ENCODE measurements at places on chromosomes 3 and 15.

DNA sequence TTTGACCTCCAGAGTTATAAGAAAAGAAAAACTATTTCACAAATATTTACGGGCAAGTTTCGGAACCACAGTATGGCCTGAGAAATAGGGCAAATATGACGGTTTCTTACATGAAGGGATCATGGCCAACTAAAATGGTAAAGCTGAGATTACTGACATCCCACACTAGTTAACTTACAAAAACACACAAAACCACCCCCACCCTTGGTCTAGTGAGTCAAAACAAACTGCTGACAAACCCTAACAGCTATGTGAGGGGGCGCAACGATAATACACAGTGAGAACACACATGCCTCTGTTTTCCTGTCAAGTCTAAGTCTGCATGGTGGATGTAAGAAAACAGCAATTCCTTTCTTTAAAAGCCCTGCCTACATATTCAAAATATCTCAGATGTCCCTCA lies 32.3 kb downstream of the CBLB start:
- DNase-seq, result no peak

DNA sequence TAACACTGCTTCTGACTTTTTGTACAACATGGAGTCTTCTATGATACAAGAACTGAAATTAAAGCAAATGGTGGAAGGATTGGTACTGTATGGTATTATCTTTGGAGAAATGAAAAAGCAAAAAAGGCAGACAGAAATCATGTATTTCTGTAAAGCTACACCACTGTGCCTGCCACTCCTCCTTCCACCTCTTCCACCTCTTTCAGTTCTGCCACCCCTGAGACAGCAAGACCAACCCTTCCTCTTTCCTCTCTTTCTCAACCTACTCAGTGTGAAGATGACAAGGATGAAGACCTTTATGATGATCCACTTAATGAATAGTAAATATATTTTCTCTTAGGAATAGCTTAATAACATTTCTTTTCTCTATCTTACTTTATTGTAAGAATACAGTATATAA lies 57.0 kb downstream of the CD200 start:
- DNase-seq, result no peak

- DNase-seq, result no peak
These were observed 17.9 kb downstream of the STT3B start for GRCh38 chr3:31550452-31551251.

GRCh38 chr3:169448501-169448900 lies 215.0 kb downstream of the MECOM start:
- no peak for DNase-seq

GRCh38 chr15:77836121-77836692 lies 203.5 kb upstream of the LINGO1 start:
- DNase-seq, result no peak

- DNase-seq, result no peak
These were observed 344.7 kb downstream of the CHL1 start for GRCh38 chr3:541062-541801.

- no peak for DNase-seq
These were observed 50.4 kb upstream of the CASR start for GRCh38 chr3:122132949-122133540.

DNA sequence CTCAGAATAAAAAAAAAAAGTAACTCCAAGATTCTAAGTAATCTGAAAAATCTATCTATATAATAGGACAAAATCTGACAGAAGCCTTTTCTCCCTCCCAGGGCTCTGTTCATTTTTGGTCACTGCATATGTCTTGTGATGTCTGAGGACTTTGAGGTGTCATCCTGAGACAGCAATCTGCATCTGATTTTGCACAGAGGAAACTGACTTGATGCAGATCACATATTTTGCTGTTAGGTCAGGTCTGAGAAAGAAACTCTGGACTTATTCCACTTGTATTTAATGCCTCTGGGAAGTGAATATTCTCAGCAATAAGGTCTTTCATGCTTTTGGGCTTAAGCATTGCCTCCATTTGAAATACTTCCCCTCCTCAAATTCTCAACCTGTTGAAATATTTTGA lies 295.2 kb upstream of the THBS1 start:
- DNase-seq, result no peak

- no peak for DNase-seq
These were observed 110.2 kb upstream of the EPHA3 start for GRCh38 chr3:88997260-88997659.

DNA sequence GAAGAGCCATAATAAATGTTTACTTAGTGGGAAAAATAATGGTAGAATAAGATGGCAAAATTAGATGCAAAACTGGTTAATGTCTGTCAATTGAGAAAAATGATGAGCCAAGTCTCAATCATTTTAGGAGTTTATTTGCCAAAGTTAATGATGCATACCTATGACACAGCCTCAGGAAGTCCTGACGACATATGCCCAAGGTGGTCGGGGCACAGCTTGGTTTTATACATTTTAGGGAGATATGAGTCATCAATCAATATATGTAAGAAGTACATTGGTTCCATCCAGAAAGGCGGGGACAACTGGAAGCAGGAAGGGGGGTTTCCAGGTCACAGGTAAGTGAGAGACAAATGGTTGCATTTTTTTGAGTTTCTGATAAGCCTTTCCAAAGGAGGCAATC lies 31.5 kb downstream of the CLEC3B start:
- no peak for DNase-seq

DNA sequence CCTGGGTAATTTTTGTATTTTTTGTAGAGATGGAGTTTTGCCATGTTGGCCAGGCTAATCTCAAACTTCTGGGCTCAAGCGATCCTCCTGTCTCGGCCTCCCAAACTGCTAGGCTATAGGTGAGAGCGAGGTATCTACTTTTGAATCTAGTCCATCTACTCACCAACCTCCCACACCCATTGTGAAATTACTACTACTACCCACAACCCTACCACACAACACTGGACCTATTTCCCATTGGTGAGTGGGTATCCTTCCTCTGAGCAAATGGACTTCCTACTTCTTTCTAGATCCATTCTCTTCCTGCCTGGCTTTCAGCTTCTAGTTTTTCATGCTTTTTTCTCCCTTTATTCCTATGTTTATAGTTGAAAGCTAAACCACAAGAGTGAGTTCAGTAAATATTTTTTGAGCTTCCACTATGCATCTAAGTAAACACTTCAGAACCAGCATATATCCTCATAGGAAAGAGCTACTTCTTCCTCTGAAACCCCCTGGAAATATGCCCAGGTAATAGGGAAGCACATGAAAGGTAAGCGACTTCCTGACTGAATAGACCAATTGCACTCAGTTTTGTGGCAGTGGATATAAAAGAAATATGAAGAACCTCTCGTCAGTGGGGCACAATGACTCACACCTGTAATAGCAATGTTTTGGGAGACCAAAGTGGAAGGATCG lies 39.1 kb downstream of the MYO1E start:
- no peak for DNase-seq
